Naive thymus-derived CD8-positive, alpha-beta T cell (primary cell): ENCODE measurements at places on chromosomes 6 and 20. TPM values are rescaled to one million over a fixed set of nuclear protein-coding genes. Genes with fewer than 3 reads are reported as not detected.

DNA sequence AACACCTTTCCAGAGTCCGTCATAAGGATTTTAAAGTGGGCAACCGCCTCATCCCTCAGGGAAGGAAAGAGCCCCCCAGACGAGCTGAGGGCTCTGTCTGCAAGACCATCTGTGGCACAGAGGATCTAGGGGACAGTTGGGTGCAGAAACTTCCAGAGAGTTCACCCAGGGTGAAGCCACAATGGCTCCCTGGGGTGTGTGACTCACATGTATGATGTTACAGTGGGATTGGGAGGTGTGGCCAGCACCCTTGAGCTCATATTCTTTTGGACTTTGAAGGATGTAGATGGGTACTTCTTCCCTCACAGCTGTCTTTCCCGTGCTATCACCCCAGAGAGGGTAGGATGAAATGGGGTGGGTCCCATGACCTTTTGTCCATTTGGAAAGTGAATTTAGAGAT is 95.5 kb downstream of the NCR2 start:
- no peak overlapping the region for H3K27ac ChIP-seq
- H3K36me3 ChIP-seq = no peaks in the 10 kb centered on the region
- peaks cover 11% of the 10 kb centered on the region for H3K4me1 ChIP-seq
- no peak for DNase-seq
- peaks cover 31% of the 10 kb centered on the region for H3K27me3 ChIP-seq

DNA sequence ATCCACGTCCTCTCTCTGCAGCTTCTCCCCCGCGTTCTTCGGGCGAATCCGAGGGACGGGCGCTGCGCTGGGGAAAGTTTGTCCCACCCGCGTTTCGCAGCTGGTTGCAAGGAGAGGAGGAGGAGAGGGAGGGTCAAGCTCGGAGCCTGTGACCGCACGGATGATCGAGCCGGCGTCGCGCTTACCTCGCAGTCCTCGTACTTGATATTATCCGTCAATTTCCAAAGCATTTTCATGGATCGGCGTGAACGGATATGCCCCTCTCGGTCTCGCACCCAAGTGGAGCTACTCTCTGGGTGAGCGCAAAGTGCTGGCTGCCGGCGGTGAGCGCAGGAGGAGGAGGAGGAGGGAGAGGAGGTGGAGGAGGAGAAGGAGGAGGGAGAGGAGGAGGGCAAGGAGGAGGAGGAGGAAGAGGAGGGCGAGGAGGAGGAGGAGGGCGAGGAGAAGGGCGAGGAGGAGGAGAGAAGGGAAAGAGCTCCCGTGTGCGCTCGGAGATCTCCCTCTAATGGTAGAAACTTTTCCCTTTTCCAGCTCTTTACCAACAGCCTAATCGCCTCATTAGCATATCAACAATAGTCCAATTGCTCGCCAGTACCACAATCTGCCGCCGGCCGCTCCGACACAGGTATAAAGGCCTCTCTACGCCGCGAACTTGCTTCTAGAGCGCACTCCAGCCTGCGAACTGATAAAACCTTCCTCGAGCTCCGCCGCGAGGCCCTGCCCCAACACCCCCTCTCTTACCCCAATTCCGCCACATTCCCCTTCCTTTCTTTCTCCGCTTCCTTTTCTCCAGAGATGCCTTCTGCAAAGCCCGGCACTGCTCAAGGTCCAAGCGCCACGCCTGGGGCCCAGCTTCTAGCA is at the start of gene TFAP2A:
Gene TFAP2A, minus strand, starts transcription at position 319 of the 861 bp plus-strand sequence. Its CDS starts 83 bp downstream, at position 236.
- peaks cover 100% of the 10 kb centered on the region for H3K27me3 ChIP-seq
- H3K36me3 ChIP-seq = peaks cover 27% of the 10 kb centered on the region
- peaks cover 44% of the 10 kb centered on the region for H3K4me1 ChIP-seq
- peak within 1 kb of the TSS; percentile 82 for H3K27ac ChIP-seq

GRCh38 chr6:149852180-149852579 is 12.0 kb downstream of the LRP11 start:
- H3K27ac ChIP-seq = no peak overlapping the region
- peaks cover 6% of the 10 kb centered on the region for H3K36me3 ChIP-seq
- H3K4me3 ChIP-seq = no peak overlapping the region
- DNase-seq = no peak

DNA sequence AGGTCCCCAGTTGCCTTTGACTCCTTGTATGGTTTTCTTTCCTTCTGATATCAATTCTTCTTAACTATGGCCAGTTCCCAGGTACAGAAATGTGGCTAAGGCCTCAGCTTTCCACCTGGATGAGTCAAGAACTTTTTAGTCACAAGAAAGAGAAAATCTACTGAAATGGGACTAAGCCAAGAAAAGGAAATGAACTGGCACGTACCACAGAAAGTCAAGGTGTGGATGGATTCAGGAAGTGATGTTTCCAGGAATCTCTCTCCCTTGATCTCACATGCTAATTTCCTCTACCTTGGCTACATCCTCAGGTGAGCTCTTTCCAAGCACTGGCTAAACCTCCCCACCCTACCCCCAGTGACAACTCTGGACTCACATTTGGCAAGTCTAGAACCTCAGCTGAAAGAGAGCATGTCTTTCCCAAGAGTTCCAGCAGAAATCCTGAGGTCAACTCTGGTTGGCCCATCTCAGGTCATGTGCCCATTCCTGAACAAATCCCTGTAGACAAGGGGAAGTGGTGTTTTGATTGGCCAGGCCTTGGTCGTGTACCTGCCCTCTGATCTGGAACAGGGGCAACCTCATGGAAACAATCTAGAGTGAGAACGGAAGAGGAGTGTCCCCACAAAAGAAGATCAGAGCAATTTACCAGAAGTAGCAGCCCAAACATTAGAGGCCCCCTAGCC is 205.3 kb downstream of the NFATC2 start:
- H3K27ac ChIP-seq = no peak overlapping the region
- no peaks in the 10 kb centered on the region for H3K4me1 ChIP-seq
- H3K27me3 ChIP-seq = no peaks in the 10 kb centered on the region
- no peaks in the 10 kb centered on the region for H3K36me3 ChIP-seq
- H3K4me3 ChIP-seq = no peak overlapping the region

DNA sequence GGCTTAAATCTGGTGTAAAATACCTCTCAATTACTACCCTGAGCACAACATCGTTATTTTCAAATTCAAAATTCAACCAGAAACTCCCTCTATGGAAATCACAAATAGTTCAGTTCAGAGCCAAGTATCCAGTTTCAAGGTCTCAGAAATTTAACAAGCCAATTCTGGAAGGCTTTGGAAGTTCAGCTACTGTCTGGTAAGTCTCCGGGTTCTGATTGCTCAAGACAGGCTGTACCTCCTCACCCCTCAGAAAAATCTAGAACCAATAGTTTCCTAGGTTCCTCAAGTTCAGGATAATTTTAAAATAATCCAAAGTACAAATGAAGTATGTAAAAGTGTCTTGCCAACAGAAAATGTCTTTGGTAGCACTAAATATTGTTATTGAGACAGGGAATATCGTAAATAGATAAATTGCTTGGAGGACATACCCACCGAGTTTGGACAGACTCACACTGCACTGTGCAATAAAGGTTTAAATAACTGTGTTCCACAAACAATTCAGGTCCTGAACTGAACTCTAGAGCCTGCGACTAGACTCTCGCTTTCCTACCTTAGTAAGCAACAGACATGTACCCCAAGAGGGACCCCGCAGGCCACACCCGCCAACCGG is 729 bp downstream of the ATG5 start:
- H3K27me3 ChIP-seq = peaks cover 7% of the 10 kb centered on the region
- H3K27ac ChIP-seq = peak overlapping the region; percentile 98
- DNase-seq = no peak
- peak overlapping the region; percentile 99 for H3K4me3 ChIP-seq

GRCh38 chr6:21586740-21587178 is 6.8 kb upstream of the SOX4 start:
- H3K27ac ChIP-seq = no peak overlapping the region
- no peak for DNase-seq
- H3K4me3 ChIP-seq = peak overlapping the region; percentile 92
- H3K4me1 ChIP-seq = peaks cover 12% of the 10 kb centered on the region
- peaks cover 4% of the 10 kb centered on the region for H3K27me3 ChIP-seq

DNA sequence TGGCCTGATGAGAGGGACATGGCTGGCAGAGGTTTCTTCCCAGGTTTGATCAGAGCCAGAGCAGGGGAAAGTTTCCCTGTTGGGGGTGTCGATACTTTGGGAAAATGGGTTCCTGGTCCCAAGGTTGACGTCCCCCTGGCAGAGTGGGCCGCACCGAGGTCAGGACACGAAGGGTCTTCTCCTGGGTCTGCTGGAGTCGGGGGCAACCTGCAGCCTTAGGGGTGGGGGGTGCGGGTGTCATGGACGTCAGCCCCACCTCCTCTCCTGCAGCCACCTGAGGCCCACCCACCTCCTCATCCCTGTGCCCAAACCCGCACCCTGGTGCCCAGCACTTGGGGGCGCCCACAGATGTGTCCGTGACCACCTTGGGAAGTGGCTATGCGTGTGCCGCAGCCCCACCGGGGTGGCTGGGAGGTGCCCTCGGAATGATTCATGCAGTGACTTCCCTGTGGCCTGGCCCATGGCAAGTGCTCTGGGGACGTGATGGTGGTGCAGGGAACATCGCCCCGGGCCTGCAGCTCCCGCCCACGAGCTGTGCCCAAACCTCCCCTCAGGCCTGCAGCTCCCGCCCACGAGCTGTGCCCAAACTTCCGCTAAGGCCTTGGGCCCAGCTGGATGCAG is 64.9 kb downstream of the YTHDF1 start:
- H3K27ac ChIP-seq = no peak overlapping the region
- H3K27me3 ChIP-seq = peaks cover 36% of the 10 kb centered on the region
- no peaks in the 10 kb centered on the region for H3K4me1 ChIP-seq
- no peak overlapping the region for H3K4me3 ChIP-seq
- H3K36me3 ChIP-seq = peaks cover 8% of the 10 kb centered on the region

- H3K4me3 ChIP-seq = no peak overlapping the region
- no peaks in the 10 kb centered on the region for H3K27me3 ChIP-seq
- DNase-seq = peak; percentile 7
Measured at GRCh38 chr20:62501801-62502495, 26.2 kb upstream of the GATA5 start.

GRCh38 chr6:81759782-81760181 is 7.3 kb upstream of the TENT5A start:
- H3K36me3 ChIP-seq = peaks cover 1% of the 10 kb centered on the region
- no peak for DNase-seq
- no peak overlapping the region for H3K27ac ChIP-seq
- H3K4me1 ChIP-seq = no peaks in the 10 kb centered on the region

DNA sequence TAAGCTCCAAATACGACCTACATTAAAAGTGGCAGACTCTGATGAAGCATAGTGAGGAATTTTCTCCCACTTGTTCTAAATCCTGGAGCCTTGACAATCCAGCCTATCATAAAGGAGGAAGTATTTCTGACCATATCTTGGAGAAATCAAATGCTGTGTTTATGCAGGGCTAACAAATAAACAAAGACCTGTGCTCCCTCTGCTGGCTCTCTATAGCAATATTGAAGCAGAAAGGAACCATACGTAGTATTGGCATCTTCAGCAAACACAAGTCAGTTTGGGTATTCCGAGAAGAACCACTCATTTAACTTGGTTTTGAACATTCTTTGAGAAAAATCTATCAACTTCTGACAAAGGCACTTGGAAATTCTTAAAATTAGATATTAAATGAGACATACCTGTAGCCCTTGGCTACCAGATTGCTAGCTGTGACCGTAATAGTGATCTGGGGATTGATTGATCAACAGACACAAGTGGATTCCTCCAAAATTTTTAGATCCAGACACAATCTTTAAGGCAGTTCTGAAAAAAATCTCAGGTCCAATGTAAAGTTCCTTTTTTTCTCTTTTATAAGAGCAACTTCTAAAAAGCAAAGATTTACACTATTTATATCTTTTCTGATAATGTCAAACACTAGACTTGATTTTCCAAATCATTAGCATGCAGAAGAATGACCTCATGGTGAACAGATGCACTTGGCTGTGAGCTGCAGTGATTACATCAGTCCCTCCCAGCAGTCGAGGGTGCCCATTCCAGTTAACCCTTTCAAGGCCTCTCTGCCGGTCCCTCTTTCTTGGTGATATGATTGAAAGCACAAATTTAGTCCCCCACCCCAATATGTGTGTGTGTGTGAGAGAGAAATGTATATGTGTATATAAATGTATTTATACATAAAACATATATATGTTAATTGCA is 40.2 kb downstream of the INSM1 start:
- no peak overlapping the region for H3K27ac ChIP-seq
- H3K4me1 ChIP-seq = peaks cover 2% of the 10 kb centered on the region
- no peaks in the 10 kb centered on the region for H3K36me3 ChIP-seq

The SAPCD1 gene
- not detected for polyA plus RNA-seq

The LY6G6C gene
- not detected for polyA plus RNA-seq

The NKAIN2 gene
- polyA plus RNA-seq = not detected

The GSTA3 gene
- not detected for polyA plus RNA-seq
